Caudate nucleus (tissue), 63 donors: ENCODE measurements at places on chromosomes 12 and 14.

- no peak for DNase-seq
Observed at GRCh38 chr14:26261368-26262122, 336.3 kb downstream of the NOVA1 start.

- DNase-seq = no peak
Observed at GRCh38 chr12:88417531-88417930, 162.7 kb downstream of the KITLG start.

- DNase-seq = no peak
Observed at GRCh38 chr14:51616724-51617409, 34.8 kb upstream of the FRMD6 start.

- DNase-seq = no peak
Observed at GRCh38 chr12:1503281-1503711, 91.1 kb downstream of the FBXL14 start.

DNA sequence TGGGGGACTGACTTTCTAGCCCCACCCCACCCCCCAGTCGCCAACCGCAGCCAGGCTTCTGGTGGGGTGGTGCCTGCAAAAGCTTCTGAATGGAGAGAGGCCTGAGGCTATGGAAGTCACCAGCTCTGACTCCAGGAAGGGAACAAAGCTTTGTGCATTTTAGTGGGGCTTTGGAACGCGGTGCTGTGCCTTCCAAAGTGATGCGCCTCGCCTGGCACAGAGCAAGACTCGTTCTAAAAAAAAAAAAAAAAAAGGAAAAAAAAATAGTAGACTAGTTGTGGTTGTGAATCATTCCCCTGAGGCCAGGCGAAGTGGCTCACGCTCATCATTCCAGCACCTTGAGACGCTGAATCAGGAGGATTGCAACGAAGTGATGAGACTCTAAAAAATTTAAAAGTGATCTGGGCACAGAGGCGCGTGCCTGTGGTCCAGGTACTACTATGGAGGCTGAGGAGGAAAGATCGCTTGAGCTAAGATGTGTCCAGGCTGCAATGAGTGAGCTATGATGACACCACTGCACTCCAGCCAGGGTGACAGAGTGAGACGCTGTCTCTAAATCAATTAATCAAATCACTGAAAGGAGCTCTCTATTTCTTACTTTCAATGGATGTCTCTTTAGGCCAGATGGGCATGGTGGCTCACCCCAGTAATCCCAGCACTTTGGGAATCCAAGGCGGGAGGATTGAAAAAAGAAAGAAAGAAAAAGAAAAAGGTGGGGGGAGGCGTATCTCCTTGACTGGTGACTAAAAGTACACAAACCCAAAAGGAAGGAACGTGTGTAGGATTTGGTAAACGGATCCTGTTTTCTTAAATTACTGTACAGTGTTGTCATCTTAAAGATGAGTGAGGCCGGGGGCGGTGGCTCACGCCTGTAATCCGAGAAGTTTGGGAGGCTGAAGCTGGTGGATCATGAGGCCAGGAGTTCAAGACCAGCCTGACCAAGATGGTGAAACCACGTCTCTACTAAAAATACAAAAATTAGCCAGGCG is 259.6 kb upstream of the ALG10B start:
- DNase-seq = no peak

- DNase-seq = no peak
Observed at GRCh38 chr14:75685910-75686309, 24.9 kb downstream of the TTLL5 start.

GRCh38 chr12:121839106-121839992 is 19.3 kb downstream of the HPD start:
- DNase-seq = peak; percentile 69

DNA sequence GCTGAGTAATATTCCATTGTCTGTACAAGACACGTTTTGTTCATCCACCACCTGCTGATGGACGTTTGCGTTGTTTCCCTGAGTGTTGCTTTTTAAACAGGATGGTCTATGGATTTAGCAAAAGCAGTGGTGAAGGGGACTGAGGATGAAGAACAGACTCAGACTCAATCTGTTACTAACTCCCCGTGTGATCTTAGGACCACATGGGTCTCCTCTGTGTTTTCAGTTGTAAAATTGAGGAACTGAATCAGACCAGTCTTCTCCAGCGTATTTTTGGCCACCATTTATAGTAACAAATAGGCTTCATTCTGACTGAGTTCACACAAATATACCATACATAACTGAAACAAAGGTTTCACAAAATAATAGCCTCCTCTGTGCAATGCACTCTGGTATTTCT is 85.6 kb downstream of the FOXN3 start:
- DNase-seq = no peak

DNA sequence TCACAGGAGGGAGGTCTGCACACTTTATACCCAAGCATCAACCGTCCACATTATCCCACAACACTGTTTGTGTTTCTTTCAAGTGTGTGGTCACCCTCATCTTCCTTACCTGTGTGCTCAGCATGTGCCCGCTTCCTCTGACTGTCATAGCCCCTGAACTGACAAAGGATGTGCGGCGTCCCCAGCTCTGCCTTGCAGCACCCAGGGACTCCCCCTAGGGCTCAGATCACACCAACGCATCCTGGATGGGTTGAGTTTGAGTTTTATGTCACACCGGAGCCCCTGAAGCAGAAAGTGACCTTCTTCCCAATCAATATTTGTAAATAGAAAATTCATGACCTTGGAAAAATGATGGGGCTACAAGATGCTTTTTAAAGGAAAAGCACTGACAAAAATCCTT is 770.7 kb upstream of the TMEM132C start:
- no peak for DNase-seq

DNA sequence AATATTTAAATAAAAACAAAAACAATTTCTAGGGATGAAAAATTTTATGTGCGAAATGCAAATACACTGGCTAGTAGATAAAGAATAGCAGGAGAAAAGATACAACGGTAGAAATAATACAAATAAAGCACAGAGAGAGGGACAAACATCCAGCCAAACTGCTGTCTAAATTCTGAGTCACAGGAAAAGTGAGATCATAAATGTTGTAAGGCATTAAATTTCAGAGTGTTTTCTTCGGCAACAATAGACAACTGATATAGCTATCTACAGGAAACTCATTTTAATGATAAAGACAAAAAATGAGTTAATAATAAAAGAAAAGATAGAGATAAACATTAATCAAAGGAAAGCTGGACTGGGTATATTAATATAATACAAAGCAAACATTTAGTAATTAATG is 122.2 kb downstream of the NTS start:
- DNase-seq = no peak
